Amygdala (tissue), 56 donors: ENCODE measurements at places on chromosomes 2 and 18.

GRCh38 chr2:173611121-173611520 is 256.4 kb downstream of the CDCA7 start:
- no peak for DNase-seq

DNA sequence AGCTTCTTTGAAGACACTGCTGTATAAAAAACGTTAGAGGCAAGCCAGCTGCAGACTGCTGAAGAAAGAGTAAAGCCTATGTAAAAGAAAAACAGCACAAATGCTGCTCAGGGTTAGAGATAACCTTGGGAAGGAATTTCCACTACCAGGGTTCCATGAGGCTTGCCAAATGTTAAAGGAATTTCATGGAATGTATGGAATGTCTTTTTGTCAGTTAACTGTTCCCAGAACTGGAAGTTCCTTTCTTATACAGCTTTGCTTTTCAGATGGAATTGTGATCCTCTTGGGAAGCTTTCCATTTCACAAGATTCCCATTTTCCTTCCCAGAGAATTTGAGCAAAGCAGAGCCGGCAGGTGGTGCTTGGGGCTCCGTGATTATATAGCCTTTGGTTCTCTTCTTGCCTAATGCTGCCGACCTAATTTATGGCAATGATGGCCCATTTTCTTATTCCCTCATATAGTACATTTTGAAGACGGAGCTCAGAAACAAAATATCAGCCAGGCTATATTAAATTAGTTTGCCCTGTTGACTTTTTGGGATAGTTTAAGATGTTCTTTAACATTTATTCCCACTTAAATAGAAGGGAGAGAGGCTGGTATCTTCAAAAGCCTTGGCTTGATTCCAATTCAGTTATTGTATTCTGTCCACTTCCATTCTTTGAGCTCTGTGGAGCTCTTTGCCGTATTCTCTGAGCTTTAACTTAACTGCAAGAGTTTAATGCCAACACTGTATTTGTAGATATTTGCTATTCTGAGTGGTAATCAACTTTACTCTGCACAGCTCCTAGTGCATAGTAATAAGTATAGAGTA is 162.3 kb downstream of the PHLPP1 start:
- no peak for DNase-seq

DNA sequence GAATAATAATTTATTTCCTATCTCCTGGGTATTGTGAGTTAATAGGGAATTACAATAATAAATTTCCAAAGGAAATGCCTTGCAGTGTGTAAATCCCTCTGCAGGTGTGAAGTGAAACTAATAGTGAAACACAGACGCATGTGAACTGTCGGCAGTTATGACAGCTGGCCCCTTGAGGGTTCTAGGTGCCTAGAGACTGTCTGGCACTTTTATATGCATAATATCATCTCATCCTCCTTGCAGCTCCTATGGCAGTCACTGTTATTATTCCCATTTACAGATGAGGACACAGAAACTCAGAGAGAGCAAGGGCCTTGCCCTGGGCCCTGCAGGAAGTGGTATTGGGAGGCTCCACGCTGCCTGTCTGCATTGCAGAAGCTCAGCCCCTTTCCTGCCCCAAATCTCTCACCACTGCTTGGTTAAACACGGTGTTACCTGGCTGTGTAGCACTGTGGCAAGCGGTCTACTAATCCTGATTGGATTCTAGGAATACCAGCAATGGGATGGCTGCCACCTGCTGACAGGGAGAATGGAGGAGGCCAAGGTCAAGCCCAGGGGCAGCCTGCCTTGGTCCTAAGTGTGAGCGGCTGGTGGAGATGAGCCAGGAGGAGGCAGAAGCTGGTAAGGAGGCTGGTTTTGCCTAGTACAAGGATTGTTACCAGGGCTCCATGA is 32.8 kb upstream of the ACKR3 start:
- DNase-seq, result no peak

DNA sequence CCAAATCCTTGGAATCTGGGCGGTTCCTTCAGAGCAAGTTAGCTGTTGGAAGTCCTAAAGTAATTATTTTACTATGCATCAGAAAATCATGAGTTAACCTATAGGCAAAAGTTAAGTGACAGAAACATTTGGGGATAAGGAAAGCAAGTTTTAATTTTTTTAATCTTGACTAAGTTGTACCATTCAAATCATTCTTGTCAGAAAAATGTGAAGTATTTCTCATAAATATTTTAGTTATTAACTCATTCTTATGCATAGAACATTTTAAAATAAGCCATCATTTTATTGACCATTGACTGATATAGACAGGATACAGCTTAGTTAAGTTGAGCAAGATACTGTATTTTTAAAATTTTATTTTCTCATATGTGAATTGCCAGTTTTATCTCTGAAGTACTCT is 98.2 kb upstream of the FOSL2 start:
- no peak for DNase-seq

DNA sequence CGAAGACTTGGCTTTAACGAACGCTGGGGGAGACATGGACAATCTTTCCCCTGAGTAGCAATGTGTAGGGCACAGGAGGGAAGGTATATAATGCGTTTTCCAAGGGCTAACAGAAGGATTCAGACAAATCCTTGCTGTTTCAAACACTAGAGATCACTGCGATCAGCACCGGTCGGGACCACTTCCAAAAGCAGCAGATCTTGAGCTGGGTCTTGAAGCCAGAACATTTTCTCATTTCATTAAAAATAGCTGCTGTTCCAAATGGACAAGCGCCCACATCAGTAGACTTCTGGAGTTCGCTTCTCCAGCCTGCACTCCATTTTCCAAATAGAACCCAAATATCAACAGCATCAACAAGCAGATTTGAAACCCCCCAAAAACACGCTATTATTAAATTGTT is 65.1 kb upstream of the MAPRE2 start:
- no peak for DNase-seq

DNA sequence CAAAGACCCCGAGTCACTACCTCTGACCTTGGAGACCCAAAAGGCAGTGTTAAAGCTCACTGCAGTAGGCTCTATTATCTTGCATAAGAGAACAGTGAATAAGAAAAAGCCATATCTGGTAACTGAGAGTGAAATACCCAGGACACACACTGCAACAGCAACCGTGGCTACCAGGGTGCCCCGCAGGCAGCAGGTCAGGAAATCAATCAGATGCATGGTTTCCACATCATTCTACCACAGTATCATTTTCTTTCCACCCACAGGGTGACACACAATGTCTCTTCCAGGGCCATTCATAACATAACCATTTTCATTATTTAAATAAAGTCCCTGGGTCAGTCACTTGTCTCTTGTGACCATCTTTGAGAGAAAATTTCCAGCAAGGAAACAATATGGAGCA is 131.3 kb downstream of the CCBE1 start:
- DNase-seq, result no peak

DNA sequence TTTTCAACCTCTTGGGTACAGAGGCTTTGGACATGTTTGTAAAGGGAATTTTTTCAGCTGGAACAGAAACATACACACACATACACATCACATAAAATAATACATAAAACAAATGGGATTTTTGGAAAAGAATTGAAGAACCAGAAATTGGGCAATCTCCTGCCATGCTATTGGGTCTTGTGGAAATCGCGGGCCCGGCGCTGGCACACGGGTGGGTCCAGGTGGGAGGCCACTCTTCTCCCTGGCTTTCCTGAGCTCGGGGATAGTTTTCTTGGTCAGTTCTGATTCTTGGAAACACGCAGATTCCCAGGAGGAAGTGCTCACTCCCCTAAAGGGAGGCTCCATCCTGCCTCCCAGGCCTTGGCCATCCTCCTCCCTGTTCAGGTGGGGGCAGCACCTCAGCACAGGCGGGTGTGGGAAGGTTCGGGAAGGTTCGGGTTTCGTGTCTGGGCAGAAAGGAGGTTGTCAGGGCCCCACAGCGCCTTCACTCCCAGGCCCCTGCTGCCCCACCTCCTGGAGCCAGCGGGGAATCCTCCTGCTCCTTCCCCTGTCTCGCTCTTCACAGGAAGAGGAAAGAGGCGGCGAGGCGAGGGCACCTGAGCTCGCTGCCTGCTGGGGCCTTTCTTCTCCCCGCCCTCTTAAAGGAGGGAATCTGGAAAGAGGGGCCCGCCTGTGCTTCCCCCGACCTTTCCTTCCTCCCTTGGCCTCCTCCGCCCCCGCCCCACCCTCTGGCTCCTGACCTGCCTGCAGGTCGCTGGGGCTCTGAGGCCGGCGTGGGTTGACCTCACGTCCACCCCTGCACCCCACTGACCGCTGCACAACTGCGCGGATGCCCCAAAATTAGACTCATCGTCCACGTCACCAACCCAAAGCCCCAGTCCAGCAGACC is 97.8 kb upstream of the PXDN start:
- no peak for DNase-seq

DNA sequence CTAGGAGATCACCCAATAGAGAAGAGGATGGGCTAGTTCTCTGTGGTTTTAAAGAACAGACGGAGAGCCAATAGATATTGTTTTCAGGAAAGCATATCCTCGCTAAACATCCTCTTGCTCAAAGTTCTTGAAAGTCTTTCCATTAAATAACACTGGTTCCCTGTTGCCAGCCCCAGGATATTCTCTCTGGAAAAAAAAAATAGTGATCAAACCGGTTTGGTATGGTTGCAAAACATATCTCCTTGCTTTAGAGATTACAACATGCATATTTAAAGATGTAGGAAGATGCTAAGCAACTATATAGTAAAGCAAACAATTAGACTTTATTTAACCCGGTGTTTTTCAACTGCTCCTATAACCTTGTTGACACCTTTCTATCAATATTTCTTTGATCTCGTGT is 211.4 kb downstream of the CMPK2 start:
- no peak for DNase-seq

DNA sequence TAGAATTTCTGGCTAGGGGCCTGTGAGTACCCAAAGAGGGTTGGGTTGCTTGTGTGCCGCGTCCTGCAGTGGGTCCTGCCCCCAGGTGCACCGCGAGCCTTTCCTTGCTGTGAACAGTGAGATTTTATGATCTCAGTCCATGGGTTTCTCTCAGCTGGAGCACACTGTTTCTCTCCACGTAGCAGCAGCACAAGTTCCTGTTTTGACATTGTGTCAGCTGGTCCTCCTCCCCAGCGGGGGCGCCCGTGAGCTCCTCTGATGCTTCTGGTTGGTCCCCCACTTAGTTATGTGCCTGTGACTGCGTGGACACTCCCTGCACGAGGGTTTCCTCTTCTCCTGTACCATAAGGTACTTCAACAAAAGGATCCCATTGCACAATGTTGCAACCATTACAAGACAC is 29.8 kb downstream of the TSHZ1 start:
- DNase-seq, result no peak

DNA sequence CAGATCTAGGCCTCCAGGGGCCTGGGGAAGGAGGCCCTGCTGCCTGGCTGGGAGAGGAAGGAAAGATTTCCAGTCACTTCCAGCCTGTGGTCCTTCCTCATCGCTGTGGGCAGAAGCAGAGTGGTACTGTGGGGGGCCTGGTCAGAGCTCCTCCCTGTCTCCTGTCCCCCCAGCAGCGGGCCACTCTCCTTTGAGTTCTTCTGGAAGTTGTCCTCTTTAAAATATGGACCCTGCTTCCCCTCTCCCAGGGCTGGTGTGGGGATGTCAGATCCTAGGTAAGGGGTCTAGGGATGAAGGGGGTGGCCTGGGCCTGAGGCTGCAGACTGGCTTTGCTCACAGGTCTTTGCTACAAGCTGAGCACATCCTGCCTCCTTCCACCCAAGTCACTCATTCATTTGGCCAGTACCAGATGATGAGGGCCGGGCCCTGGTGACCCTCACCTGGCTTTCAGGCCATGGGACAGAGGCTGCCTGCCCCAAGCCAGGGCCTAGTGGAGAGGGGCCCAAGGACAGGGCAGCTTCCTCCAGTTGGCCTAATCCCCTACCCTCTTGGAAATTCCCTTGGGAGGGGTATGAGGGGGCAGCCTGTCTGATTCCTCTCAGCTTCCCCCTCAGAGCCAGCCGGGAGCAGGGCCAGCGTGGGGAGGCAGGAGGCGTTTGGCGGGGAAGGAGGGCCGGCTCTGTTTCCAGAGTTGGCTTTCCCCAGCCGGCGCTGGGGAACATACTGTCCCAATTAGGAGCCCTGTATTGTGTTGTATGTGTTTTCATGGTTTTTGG is 231.9 kb downstream of the DYSF start:
- peak; percentile 20 for DNase-seq

DNA sequence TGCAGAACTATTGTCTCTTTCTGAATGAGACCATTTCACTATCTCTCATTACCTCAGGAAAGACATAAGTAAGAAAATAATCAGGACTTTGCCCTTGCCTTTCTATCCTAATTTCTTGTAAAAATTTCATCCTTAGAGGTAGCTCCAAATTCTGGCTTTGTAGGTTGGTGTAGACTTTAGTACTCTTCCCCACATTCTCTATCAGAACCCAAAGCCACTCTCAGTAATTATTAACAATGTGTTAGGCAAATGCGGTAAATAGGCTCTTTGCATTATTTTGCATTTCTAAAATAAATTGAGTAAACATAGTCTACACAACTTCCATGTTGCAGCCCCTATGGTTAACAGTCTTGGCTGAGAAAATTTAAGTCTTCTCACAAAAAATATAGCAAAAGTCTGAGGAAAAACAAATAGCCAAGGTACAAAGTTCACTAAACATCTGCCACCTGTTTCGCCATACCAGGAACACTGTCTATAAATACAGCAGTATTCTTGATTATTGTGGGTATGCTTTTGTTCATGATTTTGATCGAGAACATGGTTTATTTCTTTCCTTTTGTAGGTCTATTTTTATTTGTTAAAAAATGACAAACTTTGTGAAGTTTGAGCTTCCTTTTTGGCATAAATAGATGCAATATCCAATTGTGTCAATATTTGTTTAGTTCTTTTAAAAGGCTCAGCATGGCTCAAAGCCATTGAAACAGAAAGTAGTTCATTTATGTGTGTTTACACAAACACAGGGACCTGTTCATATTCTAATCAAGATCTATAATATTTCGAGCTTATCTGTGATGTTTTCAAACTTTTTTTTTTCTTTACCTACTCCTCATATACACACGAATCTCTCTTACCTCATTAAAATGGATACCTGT is 1061.5 kb downstream of the CNTNAP5 start:
- no peak for DNase-seq

GRCh38 chr18:63267975-63268721 is 51.4 kb downstream of the BCL2 start:
- no peak for DNase-seq

DNA sequence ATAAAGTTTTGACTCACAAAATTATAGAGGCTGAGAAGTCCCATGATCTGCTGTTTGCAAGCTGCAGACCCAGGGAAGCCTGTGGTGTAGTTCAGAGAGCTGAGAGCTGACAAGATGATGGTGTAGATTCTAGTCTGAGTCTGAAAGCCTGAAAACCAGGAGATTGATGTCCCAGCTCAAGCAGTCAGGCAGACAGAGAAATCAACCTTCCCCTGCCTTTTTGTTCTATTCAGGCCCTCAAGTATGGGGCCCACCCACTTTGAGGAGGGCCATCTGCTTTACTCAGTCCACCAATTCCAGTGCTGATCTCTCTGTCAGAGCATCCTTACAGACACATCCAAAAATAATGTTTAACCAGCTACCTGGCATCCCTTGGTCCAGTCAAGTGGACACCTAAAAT is 479.6 kb downstream of the STK39 start:
- DNase-seq, result no peak

- DNase-seq, result no peak
These were observed 94.8 kb upstream of the CXCR4 start for GRCh38 chr2:136212426-136213378.
